Activated naive CD4-positive, alpha-beta T cell treated with anti-CD3 and anti-CD28 coated beads for 36 hours (primary cell): ENCODE measurements at places on chromosomes 12 and 14.

DNA sequence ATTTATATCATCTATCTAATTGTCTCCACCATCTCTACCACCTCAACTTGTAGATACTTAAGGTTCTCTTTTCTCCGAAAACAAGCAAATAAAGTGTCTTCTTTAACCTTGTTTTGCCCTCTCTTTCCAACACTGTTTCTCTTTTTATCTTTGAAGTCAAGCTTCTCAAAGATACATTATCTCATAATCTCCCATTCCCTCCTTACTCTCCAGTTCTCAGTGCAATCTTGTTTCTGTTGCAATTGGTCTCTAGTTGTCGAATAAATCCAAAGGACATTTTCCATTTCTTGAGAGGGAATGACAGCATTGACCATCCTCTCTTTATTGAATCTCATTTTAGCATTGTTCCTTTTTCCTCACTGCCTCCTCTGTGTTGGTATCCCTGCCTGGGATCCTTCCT is 383.3 kb downstream of the SOX5 start:
- no peak for DNase-seq

GRCh38 chr14:101173698-101174521 is 270.4 kb upstream of the RTL1 start:
- DNase-seq = no peak

- DNase-seq = peak; percentile 61
Measured at GRCh38 chr14:50666772-50667683, 1.1 kb downstream of the SAV1 start.

- no peak for DNase-seq
Measured at GRCh38 chr14:21367582-21368144, 16.2 kb downstream of the SUPT16H start.

GRCh38 chr12:28114488-28114887 is 75.8 kb upstream of the CCDC91 start:
- no peak for DNase-seq

DNA sequence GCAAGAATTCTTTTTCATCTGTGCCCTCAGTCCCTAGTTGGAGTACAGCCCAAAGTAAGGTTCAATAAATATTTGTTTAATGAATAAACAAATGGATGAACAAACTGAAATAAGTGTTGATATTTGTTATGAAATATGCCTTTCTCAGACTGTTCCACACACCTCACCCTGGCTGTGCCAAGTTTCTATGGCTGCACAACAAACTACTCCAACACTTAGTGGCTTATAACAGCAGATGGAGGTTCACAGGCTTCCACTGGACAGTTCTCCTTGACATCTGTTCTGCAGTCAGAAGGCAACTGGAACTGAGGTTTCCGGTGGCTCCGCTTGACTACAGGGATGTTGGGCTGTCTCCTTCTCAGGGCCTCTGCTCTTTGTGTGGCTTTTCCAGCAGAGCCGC is 197.1 kb downstream of the RGS6 start:
- no peak for DNase-seq

DNA sequence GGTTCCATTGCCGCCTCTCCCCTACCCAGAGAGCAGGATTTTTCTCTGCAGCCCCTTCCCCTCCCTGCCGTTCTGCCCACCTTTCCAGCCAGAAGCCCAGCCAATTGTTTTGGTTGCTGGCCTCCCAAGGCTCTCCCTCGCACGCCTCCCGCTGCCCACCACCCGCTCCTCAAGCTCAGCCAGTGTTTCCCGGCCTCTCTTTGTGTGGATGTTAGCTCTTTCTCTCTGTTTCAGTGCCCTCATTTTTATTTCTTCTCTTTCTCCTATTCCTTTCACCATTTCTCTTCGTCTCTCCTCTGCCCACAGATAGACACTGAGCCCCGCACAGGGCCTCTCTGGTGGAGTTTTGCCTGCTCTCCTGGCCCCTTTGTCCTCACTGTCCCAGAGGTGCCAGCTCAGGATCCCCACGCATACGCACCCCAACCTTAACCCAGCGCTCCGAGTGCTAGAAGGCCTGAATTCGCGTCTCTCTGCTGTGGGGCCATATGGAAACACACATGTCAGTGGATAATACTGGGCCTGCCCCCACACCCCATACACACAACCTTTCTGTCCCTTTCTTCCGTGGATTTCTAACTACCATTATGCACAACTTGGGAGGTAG is 54.9 kb downstream of the SMUG1 start:
- no peak for DNase-seq

GRCh38 chr12:127147724-127148123 is 1119.2 kb upstream of the TMEM132C start:
- no peak for DNase-seq

DNA sequence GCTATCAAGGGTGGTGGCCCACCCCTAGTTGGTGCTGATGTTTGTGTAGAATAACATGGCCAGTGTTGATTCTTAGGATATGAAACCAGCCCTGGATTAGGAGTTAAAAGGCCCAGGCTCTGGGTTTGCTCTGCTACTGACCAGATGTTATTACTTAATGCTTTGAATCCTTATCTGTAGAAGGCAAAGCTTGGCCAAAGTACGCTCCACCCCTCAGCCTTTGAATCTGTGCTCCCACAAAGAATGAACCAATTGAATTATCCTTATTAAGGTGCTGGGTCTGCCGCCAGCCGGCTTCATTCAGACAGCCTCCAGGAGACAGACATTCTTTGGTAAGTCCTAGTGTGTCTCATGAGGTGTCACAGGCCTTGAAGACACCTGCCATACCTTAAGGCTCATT is 41.8 kb downstream of the AKAP3 start:
- no peak for DNase-seq

GRCh38 chr14:92716131-92716530 is 32.3 kb downstream of the LGMN start:
- no peak for DNase-seq

GRCh38 chr14:54609576-54609975 is 42.6 kb downstream of the SAMD4A start:
- DNase-seq = no peak

DNA sequence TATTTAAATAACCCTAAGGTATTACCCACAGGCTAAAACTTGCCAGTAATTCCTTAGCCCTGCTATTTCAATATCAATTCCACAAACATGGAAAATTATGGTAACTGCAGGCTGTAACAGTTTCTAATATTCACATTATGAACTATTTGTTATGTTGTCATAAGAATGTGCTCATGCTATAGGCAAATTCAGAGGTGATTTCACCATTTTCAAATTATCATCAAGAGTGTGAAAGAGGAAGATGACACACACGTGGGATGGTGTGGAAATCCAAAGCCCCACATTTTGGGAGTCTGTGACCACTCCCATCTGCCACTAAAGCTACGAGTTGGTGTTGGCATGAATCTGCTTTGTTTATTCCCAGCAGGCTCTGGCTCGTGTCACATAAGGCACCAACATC is 5.9 kb upstream of the MYO1A start:
- no peak for DNase-seq

DNA sequence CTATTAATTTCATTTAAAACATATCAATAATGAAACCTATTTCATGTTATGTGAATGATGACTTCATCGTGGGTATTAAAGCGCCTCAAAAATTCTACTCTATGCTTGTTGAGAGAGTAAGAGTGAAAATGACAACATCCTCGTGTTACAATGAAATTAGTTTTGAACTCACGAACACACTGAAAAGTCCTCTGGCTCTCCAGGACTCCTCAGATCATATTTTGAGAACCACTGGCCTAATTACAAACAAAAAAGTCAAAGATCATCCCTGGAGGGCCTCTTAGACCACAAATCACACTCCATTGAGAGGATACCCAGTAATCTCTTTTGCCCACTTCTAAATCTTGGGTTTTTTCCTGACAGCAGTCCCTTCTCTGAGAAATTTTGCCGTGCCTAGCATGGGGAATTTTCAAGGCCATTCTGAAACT is 19.1 kb downstream of the DAAM1 start:
- no peak for DNase-seq

DNA sequence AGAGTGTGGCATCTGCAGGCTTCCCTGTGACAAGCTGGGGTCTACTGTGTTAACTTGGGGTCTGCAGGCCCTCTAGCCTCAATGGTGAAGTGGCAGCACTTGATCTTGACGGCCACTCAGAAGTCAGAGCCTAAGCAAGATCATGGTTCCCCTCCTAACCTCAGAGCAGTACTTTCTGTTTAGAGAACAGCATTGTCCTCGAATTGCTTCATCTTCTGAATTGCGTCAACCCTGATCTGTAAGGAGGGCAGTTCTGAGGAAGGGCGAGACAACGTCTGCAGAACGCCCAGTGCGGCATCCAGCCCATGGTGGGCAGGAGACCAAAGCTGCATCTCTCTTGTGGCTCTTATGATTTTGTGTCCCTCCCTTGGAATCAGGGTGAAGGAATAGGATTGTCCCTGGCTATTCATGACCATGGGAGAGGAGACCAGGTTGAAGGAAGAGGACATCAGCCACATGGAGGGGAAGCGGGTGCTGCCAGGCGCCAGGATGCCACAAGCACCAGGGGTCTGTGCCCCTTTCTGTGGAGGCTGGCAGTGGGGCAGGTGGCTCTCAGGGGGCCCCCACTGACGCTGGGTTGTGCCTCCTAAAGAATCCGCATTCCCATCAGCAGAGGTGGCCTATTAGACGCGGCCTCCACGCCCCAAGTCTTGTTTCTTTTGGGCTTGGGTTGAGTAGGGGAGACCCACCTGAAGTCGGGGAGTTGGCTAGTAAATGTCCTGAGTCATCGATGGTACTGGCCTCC is 2.2 kb downstream of the SERPINA9 start:
- no peak for DNase-seq

DNA sequence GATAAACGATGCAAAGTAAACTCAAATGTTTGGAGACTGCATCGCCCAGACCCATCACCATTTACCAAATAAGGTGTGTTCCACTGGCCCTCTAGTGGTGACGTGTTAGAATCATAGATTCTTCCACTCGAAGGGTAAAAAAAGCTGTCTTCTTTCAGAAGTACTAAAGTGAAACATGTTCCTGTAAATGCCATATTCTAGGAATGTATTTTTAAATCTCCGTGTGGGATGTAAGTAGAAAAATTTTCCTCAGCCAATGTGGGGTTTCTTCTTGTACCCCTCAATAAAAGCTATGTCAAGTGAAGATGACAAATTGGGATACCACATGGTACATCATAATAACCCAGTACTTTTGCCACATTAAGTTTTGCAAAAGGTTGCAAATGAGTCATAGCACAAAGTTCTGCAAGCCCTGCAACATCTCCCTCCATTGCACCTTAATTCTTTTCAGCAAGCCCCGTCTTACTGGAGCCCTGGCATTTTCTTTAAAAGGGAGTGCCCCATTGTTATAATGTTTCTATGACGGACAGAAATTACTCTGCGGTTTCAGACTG is 100.8 kb downstream of the CCER1 start:
- peak; percentile 16 for DNase-seq

DNA sequence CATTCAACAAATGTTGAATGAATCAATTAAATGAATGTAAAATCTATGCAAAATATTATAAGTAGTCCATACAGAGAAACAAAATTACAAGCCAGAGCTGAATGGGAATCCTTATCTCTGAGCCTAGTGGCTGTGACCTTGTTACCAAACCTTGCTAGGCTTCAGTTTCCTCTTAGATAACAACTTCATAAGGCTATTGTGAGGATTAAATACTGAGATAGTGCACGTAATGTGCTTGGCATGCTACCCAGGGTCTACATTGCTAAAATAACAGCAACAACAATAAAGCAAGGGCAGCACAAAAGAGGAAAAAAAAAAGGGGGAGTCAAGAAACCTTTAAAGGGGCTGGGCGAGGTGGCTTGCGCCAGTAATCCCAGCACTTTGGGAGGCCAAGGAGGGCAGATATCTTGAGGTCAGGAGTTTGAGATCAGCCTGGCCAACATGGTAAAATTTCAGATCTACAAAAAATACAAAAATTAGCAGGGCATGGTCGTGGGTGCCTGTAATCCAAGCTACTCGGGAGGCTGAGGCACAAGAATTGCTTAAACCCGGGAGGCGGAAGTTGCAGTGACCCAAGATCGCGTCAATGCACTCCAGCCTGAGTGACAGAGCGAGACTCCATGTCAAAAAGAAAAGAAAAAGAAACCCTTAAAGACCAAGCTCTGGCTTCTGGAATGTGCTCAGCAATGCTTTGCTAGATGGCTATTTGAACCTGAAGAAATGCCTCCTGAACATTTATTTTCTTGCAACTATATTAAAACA is 14.1 kb downstream of the STAB2 start:
- no peak for DNase-seq

DNA sequence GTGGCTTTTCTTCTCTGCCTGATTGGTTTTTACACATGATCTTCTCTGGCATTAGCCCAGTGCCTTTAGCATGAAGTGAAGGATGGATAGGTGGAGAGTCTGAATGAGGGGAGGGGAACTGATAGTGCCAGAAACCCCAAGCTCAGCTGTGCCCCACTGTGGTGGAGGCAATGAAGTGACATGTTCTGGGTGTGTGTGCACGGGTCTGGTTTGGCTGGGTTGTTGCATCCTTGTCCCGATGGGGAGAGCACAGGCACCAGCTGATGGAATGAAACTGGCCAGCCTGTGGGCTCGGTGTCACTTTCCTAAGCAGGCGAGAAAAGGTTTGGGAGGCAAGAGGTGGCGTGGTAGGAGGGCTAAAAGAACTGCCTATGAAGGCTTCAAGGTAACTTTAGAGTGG is 65.3 kb downstream of the CACNA1C start:
- no peak for DNase-seq

GRCh38 chr12:12661086-12661856 is 34.7 kb downstream of the GPR19 start:
- DNase-seq = no peak

DNA sequence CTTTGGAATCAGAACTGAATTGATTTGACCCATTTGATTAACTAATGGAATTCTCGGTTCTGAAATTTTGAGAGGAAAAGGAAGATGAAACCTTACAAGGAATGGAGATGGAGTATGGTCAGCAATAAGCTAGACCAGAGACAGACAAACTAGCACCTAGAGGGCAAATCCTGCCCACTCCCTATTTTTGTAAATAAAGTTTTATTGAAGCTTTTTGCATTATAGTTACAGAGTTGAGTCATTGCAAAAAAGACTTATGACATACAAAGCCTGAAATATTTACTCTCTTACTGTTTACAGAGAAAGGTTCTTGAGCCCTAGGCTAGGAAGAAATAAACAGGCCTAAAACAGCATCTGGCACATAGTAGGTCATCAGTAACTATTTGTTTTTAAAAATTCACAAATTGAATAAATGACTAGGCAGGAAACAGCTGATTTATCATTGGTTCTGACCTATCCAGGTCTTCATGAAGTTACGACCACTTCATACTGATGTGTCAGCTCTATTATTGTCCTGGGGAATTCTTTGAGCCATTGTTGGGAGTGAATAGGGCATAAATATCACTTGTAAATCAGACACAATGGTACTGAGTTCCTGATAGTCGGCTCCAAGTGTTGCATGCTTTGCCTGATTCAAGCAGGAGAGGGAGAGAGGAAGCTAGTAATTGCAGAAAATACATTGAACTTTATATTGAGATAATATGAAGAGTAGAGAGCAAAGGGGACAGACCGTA is 14.6 kb upstream of the STAB2 start:
- no peak for DNase-seq

- no peak for DNase-seq
Measured at GRCh38 chr12:93778306-93778705, 101.1 kb downstream of the CRADD start.
